ENCODE measurements at places on chromosomes 4 and X.

GRCh38 chr4:23728393-23728792 is 161.5 kb downstream of the PPARGC1A start:
- no peak for DNase-seq

DNA sequence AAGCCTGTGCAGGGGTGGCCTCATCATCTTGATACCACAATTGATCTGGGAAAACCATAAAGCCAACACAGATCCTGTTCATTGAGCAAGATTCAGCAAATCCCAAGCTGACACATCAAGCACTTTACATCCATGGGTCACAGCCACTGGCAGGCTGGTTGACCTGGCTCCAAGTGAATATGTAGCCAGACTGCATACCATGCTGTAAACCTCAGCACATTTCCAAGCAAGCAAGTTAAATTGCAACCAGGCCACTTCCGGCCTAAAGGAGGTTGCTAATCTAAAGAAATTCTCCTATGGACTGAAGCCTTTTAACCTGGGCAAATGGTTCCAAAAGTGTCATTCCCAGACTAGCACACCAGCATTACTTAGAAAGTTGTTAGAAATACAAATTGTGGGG is 54.4 kb upstream of the USP26 start:
- no peak for DNase-seq

GRCh38 chr4:175443547-175443946 is 368.5 kb downstream of the GPM6A start:
- no peak for DNase-seq

DNA sequence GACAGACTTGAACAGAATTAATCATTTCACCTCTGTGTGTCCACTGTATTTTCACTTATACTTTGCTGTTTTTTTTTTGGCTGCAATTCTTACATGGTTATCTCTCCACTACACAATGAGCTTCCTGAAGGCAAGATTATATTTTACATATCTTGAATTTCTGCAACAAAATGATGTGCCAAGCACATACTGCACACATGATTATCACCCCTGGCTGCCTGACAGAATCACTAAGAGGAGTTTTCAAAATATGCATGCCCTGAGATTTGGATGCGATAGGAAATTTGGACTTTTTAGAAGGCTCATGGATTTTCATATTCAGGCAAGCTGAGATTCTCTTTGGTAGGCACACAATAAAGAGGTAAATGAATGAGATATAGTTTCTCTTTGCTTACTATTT is 1162.1 kb upstream of the IGFBP7 start:
- DNase-seq, result no peak

DNA sequence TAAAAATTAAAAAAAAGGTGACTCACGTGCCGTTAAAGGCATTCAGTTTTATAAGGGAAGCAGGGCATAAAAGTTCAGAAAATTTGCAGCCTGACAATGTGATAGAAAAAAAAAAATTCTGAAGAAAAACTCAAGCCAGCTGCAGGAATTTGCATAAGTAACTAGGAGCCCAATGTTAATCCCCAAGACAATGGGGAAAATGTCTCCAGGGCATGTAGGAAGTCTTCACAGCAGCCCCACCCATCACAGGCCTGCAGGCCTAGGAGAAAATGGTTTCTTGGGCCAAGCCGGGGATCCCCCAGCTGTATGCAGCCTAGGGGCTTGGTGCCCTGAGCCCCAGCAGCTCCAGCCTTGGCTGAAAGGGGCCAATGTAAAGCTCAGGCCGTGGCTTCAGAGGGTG is 31.2 kb downstream of the CHM start:
- no peak for DNase-seq

- DNase-seq, result no peak
Observed at GRCh38 chrX:54818221-54818620, 10.7 kb downstream of the MAGED2 start.

- no peak for DNase-seq
Observed at GRCh38 chr4:168655182-168655581, 158.3 kb downstream of the PALLD start.

DNA sequence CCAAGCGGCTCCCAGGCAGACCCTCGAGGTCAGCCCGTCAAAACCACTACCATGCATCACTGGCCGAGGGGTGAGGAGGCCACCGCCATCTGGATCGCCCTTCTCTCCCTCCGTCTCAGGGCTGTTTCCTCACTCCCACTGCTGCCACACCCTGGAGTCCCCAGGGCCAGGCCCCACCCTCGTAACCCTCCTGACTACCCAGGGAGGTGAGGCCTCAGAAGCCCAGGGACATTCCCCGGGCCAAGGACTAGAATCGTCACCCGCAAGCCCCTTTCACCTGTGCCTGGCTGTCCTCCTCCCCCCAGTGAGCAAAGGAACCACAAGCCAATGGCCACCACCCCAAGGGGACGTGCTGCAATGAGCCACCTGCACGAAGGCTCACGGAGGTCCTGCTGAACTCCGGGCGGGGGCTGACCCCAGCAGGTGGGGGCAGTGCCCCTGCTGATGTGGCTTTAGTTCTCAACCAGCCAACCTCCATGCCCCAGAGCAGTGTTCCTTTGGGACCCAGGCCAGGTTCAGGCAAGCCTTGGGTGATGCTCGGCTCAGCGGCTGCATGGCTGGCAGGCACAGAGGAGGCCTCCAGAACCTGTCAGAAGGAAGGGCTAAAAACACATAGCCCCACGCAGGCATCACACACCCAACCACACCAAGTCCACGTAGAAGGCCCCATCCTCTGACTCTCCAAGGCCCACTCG is 23.8 kb downstream of the PPP2R2C start:
- no peak for DNase-seq

DNA sequence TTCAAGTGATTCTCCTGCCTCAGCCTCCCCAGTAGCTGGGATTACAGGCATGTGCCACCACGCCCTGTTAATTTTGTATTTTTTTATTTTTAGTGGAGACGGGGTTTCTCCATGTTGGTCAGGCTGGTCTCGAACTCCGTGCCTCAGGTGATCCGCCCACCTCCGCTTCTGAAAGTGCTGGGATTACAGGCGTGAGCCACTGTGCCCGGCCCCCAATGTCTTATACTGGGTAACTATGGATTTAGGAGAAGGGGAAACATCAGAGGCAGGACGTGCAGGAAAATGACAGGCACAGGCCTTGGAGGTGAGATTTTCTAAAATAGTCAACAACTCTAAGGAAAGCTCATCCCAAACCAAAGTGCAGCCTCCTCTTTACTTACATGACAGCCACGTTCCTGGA is 11.1 kb upstream of the TSPYL2 start:
- no peak for DNase-seq

- DNase-seq, result no peak
Observed at GRCh38 chr4:25937801-25938200, 23.8 kb downstream of the SMIM20 start.

DNA sequence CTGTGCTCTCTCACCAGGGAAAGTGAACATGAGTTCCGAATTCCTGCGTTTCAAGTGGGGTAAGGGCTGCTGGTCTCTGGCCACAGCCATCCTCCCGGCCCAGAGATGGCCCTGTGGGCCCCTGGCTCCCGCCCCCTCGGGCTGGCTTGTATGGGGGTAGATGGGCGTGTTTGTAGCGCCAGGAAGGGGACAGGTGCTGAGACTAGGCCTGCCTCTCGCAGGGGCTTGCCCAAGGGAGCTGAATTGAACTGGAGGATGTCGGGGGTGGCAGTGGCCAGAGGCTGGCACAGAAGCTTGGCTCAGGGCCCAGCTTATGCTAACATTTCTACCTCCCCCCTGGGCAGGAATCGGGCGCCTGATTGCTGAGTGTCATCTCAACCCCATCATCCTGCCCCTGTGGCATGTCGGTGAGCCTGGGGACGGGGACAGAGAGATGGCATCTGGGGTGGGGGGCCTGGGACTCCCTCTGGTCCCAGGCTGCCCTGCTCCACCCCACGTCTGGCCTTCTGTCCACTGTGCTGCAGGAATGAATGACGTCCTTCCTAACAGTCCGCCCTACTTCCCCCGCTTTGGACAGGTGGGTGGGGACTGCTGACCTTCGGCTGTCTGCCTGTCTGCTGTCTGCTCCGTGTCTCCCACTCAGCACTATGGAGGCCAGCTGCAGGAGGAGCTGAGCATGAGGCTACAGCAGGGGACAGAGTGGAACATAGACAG is 8.5 kb downstream of the TAFAZZIN start:
- no peak for DNase-seq

- DNase-seq, result no peak
Observed at GRCh38 chr4:40621592-40622512, 7.8 kb downstream of the RBM47 start.

- DNase-seq, result no peak
Observed at GRCh38 chr4:3681191-3681590, 85.0 kb upstream of the ADRA2C start.

GRCh38 chr4:101370663-101371210 is 23.4 kb upstream of the PPP3CA start:
- DNase-seq, result no peak

DNA sequence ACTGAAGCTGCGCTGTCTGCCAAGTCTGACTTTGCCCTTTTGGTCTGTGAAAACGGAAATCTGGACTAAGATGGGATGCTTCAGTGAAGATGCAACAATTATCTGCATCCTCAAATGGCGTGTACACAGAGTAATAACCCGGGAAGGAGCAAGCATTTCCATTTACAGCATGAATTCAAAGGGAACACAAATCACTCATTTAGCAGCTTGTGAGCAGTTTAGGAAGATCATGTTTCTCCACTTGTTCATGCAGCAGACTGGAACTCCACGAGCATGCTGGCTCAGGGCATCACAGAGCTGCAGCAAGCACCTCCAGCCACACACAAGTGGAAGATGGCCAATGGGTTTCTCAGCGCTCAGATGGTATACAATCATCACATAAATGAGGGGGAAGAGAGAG is 175.5 kb downstream of the NLGN4X start:
- DNase-seq, result no peak

DNA sequence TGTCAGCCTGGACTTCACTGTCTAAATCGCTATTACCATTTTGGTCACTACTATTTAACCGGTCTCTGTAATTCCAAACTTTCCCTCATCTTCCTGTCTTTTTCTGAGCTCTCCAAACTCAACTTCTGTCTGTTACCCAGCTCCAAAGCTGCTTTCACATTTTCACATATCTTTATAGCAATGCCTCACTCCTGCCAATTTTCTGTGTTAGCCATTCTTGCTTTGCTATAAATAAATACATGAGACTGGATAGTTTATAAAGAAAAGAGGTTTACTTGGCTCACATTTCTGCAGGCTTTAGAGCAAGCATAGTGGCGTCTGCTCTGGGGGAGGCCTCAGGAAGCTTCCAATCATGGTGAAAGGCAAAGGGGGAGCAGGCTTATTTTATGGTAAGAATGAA is 368.3 kb upstream of the GNPDA2 start:
- DNase-seq, result no peak

- no peak for DNase-seq
Observed at GRCh38 chrX:101931136-101931487, 715 bp downstream of the ZMAT1 start.

DNA sequence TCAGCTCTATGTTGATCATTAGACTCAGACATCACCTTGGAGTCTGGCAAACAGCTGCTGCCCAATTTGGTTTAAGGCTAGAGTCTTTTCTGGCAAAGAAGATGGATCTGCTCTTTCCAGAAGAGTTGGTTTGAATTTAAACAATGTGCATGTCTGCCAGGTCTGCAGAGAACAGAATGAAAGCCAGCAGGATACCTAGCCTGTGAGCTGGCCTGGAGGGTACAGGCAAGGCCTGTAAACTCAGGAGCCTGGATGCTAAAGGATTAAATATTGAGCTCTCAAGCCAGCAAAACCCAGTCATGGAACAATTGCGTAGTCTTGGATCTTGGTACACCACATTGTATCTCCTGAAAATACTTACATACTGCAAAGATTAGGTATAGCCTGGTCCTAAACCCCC is 15.6 kb upstream of the PDLIM3 start:
- DNase-seq, result no peak

GRCh38 chrX:102723456-102723855 is 2.9 kb downstream of the GPRASP3 start:
- no peak for DNase-seq

GRCh38 chr4:172553216-172553615 is 615.4 kb upstream of the GALNT7 start:
- DNase-seq, result no peak

GRCh38 chr4:130608121-130608520 is 1512.2 kb downstream of the C4orf33 start:
- DNase-seq, result no peak

DNA sequence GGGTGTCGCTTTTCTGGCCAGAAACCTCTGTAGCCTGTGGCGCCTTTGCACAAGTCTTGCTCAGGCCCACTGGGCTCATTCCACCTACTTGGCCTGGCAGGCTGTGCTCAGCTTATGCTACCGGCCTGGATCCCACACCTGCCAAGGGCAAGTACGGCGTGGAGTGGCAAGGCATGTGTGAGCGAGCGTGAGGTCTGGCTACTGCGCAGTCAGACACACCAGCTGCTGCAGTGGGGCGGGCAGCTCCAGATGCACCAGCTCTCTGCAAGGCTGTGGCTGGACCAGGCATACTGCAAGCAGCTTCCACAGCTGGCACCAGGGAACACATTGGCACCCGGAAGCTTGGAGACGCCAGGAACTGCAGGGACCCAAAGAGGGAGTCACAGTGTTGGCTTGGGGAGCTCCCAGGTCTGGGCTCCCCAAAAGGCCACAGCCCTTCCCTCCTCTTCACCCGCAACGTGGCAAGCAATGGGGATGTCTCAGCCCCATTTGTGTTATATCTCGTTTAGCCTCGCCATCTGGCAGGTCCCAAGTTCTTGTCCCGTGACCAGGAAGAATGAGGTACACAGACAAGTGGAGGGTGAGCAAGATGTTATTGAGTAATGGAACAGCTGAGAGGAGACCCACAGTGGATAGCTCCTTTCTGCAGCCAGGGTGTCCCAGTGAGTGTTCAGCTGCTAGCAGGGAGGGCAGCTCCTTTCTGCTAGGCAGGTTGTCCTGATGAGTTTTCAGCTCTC is 3.8 kb upstream of the FBXW7 start:
- DNase-seq, result no peak
